Stimulated activated CD4-positive, alpha-beta T cell treated with anti-CD3 and anti-CD28 coated beads, Interleukin-1b, Interleukin-23, amount 100 ng/mL, for 4 hours (primary cell): ENCODE measurements at places on chromosomes 5 and 9.
A peak's percentile ranks its signal among the peaks of the same experiment; 100 is the strongest.

DNA sequence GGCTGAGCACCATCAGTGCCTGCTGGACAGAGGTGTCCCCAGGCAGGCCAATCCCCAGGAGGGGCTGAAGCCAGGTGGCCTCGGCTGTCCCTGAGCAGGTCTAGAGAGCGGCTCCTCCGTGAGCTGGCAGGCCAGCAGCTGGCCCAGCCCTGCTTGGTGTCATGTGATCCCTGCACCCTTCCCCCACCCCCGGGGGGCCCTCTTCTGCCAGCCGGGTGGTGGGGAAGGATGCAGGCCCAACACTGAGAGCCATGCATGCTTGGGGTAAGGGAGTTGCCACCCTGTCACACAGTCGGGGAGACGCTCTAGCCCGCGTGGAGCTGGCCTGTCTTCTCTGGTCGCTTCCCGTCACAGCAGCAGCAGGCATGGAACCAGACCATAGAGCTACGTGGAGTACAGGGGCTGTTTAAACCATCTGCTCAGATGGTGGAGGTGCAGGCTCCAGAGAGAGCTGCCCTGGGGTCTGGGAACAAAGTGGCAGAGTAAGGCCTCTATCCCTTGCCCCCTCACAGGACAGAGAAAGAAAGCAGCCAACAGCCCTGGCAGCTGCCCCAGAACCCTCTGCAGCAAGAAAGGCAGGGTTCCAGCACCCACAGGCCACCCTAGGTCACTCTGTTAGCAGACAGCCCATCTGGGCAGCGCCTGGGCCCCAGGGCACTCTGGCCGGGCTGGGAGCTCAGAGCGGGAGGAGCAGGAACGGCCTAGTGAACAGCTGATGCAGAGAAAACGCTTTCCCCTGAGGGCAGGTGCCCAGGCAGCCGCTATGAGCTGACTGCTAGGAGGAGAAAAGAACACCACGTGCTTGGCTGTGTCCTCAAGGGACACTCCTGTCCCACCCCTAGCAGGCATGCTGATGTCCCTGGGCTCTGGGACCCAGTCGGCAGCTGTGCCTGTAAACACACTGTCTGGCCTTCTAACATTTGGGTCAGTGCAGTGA lies 6.8 kb downstream of the RALGDS start:
- no peak for DNase-seq

GRCh38 chr9:13719981-13720676 lies 440.6 kb upstream of the MPDZ start:
- DNase-seq = no peak

- DNase-seq = no peak
These were observed 987.6 kb downstream of the PTPRD start for GRCh38 chr9:9625248-9625647.

DNA sequence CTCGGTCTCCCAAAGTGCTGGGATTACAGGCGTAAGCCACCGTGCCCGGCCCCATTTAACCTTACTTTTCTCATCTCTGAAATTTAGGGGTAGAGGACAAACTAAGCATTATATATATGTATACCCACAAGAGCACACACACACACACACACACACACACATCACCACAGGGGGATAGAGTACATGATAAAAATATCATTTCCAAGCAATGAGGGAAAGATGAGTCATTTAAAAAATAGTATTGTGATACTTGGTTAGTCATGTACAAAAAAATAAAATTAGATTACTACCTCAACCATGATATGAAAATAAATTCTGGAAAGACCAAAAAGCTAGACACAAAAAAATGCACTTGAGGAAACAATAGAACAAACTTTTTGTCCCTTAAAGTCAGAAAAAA lies 67.2 kb downstream of the CDH18 start:
- DNase-seq = no peak

GRCh38 chr9:19231126-19231903 lies 822 bp downstream of the DENND4C start:
- no peak for DNase-seq

DNA sequence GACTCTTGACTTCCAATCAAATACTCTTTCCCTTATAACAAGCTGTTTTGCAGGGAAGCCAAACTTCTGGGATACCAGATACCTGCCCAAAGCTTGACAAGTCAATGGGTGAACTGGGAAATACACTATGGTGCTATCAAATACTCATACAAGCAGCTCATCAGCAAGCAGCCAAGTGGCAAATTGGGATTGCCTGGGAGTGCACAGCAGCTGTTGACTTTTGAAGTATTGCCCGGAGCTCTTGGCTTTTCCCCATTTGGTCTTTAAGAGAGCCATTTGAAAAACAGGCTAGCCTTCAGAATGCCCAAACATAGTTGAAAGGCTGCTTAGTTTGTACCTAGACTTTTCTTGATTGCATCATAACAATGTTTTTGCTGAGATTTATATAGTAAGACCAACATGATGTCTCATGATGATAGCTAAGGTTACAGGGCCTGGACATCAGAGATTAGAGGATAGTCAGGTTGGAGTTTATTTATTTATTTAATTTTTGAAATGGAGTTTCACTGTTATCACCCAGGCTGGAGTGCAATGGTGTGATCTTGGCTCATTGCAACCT lies 210.1 kb upstream of the ZNF608 start:
- no peak for DNase-seq

GRCh38 chr9:14978022-14979000 lies 68.1 kb upstream of the FREM1 start:
- DNase-seq = no peak

DNA sequence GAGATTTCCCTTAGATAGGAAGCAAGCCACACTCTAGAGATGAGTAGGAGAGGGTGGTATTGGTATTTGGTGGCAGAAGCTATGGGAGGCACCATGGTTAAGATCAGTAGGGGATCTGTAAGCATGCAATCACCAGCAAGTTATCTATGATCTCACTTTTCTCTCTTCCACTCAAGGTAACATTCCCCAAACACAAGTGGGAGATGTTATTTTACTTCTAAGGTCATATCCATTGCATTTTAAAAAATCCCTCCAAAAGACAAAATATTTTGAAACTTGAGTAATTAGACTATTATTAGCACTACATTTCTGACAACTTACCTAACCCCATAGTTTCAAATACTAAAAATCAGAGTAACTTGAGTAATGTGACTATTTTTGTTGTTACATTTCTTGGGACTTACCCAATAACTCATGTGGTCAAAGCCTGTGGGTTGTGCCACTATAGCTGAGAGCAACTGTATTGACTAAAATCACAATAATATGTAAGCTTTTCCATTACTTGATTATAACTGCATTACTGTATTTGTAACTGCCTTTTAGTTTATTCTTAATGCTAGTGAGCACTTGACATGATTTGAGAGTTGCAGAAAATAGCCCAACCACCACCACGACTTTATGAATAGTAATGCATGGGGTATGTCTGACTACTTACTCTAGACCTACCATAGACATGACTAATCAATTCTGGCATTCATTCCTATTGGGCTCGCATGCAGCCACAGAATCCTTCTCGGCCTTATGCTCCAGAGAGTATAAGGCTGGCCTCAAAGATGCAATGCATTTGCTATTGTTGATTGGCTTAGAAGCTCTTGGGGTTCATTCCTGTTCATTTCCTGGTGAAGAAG lies 264.7 kb downstream of the TRIM32 start:
- DNase-seq = no peak

DNA sequence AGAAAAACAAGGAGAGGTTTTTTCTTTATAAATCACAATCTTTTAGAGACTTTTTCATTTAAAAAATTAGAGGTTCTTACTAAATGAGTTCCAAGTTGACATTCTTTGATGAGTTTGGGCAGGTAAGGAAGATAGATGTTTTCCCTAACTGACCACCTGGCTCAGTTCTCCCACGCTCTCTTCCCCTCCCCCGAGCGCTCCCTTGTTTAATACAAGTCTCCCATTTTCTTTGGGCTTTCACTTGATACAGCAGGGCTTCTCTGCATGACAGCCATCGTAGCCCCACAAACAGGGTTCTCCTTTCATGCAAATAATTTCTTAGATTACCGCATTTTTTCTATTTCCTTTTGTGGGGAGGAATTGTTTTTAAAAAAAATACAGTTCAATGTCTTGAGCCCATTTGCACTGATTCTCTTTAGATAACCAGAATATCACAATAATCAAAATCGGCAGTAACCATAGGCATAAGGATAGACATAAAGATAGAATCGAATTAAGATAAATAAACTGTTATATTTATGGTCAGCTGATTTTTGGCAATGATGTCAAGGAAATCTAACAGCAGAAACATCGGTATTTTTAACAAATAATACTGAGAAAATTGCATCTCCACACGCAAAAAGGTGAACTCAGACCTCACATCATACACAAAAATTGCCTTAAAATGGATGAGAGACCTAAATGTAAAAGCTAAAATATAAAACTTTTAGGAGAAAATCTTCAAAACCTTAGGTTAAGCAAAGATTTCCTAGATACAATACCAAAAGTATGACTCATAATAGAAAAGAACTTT lies 325.4 kb downstream of the PIK3R1 start:
- DNase-seq = no peak

- no peak for DNase-seq
These were observed 432.1 kb upstream of the BRINP1 start for GRCh38 chr9:119801311-119801710.

DNA sequence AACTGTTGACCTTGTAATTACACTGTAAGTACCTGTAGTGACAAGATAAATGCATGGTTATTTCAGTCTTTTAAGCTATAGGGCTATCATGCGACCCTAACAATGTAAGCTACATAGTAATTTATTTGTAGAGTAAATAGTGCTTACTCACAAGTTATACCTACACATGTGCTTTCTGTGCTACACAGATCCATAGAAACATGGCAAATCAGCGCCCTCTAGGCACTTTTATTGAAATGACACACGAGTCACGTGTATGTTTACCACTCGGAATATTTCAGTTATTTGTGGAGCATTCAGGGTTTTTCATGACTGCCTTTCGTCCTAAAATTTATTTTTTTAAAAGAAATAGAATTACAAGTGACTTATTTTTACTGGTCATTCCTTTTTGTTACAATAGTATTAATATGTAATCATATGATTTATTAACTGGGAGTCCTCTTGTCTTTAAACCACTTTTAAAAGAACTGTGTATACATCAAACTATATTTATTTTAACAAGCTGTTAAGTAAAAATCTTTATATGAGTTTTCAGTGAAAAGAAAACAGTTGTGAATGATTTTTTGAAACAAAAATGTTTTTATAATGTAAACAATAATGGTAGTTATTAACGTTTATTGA lies 1242.3 kb upstream of the WWC1 start:
- DNase-seq = no peak

DNA sequence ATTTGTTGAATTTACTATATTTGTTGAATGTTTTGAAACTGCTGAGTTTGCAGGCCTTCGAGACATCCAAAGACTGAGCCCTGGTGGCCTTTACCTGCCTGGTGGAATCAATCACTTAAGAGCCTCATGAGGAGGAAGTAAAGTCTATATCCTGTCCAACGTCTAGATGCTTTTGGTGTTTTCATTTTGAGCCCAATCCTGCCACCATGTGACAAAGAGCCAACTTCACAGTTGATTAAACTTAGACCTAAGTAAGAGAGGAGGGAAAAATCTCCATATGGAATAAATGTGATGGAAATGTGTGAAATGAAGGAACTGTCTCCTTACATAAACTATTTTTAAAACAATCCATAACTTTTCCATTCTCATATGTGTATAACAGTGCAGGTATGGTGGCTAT lies 220.1 kb downstream of the PRR16 start:
- no peak for DNase-seq

DNA sequence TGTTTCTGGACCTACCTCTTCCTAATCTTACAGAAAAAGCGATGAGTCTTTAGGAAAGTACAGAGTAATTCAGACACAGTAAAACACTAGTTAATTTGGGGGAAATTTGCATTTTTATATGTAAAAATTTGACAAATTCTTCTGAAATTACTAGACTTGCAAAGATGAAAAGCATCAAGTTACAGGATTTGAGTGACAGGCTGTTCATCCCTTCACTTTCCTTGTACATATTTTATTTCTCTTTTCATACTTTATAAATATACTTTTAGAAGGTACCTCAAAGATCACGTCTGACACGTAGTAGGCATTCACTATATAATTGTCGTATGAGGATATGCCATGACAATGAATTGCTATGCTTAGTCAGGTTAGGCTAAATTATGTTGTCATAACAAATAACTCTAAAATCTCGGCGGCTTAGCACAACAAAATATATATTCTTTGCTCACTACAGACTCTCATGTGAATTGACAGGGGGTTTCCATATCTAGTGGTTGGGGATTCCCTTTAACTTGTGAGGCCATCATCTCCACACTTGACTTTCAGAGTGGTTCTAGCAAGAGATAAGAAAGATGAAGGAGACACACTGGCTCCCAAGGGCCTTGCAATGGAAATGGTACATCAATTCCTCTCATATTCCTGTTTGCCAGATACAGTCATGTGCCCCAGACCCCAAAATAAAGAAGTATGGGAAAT lies 154.1 kb upstream of the TUT7 start:
- no peak for DNase-seq

- no peak for DNase-seq
These were observed 39.6 kb downstream of the TJP2 start for GRCh38 chr9:69213647-69214046.

DNA sequence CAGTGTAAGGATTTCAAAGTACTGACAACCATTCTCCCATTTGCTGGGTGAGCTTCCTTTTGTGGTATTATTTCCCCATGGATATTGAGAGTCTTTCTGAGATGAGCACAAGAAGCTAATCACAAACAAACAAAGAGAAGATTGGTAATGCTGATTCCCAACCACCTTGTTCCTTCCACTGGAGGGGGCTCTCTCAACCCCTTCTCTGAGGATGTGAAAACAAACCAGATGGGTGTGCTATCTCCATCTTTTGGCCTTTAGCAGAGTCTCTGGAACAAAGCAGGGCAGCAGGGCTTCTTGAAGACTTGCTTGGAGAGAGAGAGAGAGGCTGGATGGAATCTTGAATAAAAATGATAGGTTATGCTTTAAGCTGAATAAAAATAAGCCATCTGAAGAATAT lies 576.7 kb upstream of the ZNF462 start:
- DNase-seq = no peak

DNA sequence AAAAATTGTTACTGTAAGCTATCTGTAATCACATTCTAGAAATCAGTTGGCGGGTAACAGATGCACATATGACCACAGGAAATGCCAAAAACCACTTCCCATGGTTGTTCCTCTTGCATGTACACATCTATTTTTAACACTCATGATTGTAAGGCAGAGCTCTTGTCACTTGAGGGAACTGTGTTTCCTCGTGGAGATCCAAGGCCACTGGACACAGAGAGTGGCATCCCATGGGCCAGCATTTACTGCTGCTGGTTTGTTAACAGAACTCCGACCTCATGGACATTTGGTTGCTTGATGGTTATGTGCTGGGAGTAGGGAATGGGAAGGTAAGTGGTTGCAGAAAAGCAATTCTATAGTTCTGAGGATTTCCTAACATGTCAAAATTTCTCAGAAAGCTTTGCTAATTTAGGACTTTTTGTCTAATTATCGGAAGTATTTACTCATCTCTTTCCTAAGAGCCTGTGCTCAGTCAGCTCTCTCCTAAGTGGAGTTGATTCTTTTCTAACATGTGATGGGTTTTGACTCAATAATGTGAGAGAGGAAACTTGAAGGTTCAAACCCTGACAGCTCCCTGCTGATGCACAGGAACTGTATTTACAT lies 202.0 kb upstream of the NR3C1 start:
- DNase-seq = peak; percentile 2
